ENCODE measurements at places on chromosomes 16 and 17.

GRCh38 chr16:28984619-28985135 is at the start of gene LAT:
Gene LAT, plus strand, starts transcription at chr16:28985052. Its CDS starts 366 bp downstream, at chr16:28985418.
- no peak for DNase-seq

- no peak for DNase-seq
Measured at GRCh38 chr16:4908854-4909401, 28.0 kb downstream of the PPL start.

GRCh38 chr16:68512183-68512582 is 26.9 kb upstream of the ZFP90 start:
- DNase-seq: no peak

DNA sequence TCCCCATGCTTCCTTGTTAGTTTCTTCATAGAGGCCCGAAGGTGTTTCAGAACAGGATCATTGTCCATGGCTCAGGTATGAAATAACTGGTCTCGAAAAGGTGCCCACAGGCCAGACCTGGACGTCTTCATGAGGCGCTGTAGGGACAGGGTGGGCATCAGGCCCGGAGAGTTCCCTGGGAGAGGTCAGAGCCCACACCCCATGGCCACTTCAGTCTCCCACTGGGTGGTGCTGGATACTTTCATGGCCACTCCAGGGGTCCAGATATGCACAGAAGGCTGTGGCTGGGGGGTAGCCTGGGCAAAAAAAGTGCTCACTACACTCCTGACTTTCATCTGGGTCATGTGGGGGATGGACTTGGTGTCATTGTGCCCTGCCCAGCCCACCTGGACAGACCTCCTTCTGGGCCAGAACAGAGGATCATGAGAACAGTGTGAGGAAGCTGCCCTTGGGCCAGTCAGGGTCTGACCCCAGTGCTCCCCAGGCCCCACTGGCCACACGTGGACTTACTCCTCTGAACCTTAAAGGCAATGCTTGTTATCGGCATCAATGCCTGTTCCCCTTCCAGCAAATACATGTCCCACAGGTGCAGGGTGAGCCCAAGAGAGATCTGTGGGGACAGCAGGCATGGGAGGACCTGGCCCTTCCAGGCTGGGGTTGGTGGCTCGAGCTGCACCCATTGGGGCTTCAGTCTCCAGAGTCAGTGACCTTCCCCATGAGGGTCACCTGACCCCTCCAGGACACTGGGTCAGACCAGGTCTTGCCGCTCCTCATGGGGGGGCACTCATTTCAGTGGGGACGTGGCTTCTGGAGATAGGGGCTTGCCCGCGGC is 36.9 kb downstream of the LGALS9 start:
- no peak for DNase-seq

DNA sequence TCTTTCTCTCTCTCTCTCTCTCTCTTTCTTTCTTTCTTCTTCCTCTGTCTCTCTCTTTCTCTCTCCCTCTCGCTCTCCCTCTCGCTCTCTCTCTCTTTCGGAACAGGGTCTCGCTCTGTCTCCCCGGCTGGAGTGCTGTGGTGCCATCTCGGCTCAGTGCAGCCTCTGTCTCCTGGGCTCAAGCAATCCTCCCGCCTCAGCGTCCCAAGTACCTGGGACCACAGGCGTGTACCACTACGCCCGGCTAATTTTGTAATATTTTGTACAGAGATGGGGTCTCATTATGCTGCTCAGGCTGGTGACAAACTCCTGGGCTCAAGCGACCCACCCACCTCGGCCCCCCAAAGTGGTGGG is 12.7 kb upstream of the KLHDC4 start:
- no peak for DNase-seq

GRCh38 chr17:13931800-13932460 is 137.4 kb upstream of the COX10 start:
- no peak for DNase-seq

DNA sequence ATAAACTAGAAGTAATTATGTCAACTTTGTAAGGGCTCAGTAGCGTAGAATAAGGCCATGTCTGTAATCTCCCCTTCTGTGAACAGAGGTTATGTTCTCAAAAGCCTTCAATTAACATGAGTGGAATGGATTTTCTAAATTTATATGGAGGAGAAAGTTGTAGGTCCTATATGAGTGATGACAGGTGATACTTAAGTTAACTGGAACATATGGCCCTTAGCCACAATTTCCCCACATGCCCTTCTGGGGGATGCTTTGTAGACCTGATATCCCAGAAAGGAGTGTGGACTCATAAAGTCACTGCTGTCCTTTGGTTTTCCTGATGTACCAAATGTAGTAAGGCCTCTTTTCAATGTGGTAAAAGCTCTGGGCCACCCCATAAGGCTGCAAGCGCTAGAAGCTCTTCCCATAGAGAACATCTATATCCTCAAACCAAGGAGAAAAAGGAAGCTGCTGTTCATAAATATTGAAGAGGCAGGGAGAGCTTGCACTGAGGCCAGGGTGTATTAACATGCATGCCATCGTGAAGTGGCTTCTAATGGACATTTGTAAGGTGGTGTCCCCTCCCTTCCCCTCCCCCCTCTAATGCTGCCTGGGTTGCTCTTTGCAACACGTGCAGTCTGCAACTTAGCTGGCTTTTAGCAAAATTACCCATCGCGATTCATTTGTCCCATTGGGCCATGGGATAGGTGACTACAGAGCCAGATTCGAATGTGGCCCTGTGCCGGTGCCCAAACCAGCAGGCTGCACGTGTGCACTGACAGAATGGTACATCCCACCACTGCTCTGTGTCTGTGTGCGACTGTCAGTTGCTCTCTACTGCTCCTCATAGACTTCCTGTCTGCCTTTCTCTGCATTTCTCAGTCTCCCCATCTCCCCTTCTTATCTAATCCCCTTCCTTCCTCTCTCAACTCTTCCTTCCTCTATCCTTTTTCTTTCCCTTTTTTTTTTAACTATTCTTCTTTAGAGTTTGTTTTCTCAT is 269.0 kb downstream of the WWOX start:
- no peak for DNase-seq

All from GM12878 (cell line).